Cerebellar cortex (tissue), 1 donor: ENCODE measurements at places on chromosomes 11 and 22.
A peak's percentile ranks its signal among the peaks of the same experiment; 100 is the strongest.

DNA sequence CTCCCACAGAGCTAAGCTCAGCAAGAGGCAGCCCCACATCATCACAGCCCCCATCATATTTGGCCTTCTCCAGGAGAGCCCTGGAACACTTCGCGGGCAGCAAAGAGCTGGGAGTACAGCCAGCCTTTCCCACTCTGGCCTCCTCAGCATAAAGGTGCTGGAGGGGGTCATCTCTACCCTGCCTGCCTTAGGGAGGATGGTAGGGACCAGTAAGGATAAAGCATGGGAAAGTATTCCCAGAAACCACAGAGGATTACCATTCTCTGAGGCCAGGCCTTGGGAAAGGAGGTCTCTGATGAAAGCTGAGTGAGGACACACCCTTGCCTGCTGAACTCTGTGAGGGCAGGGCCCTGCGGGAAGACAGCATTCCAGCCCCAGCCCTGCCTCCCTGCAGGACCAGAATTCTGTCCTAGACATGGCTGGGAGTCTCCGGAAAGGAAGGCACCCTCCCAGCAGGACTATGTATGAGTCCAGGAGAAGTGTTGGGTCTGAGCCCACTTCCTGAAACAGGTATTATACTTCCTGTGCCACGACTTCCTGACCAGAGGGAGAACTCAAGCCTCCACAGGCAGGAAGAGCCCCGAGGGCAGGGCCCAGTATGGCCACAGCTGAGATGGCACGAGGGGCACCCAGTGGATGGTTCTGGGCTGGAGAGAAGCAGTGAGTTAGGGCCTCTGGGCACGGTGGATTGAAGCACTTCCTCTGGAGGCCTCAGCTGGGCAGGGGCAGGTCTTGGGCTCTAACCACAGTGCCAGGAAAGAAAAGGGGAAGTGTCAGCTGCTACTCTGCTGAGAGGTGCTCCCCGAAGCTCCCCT is 12.9 kb upstream of the CASTOR1 start:
- DNase-seq = no peak

DNA sequence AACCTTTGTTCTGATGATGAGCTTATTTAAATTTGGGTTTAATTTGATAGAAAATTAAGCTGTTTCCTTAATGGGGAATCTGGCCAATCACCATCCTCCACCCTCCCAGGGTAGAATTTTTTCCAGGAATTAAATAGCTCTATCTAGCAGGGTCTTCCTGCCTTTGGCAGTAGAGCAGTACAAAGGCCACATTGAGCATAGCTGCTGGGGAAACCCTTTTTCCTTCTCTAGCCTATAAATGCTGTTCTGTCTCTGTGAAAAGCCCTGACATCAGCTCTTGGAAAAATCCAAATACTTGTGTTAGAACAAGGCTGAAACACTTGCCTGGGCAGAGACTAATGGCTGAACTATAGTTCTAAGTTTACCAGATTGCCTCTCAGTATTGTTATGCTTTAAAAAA is 55.1 kb downstream of the ARHGEF12 start:
- DNase-seq = no peak

DNA sequence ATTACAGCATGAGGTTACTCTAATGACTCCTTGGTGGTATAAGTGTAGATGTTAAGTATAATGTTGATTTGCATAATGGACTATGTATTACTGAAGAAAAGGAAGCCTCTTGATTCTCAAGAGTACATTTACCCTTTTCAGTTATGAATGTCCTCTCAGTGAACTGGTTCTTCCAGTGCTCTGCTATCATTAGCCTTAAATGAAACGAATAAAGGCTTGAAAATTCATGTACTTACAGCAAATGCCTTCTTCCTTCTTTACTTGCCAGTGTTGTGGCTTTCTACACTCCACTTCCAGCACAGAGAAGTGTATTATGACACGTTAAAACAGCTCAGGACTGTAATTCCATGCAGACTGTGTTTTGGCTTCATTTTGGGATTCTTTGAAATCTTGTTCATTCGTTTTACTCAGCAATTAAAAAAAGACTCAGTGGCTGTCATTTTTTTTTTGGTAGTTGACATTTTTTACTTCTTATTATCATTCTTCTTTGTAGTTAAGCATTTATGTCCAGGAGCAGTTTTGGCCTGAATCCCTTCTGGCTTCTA is 96.9 kb downstream of the MTMR3 start:
- DNase-seq = no peak

GRCh38 chr11:120832481-120833238 is 191.2 kb upstream of the TBCEL start:
- DNase-seq = peak; percentile 4

GRCh38 chr11:111342329-111342728 is 36.7 kb downstream of the POU2AF1 start:
- no peak for DNase-seq

- DNase-seq = no peak
These were observed 45.5 kb downstream of the PIWIL3 start for GRCh38 chr22:24728790-24729637.

GRCh38 chr22:43481568-43482317 is 69.9 kb downstream of the MPPED1 start:
- DNase-seq = peak; percentile 8

DNA sequence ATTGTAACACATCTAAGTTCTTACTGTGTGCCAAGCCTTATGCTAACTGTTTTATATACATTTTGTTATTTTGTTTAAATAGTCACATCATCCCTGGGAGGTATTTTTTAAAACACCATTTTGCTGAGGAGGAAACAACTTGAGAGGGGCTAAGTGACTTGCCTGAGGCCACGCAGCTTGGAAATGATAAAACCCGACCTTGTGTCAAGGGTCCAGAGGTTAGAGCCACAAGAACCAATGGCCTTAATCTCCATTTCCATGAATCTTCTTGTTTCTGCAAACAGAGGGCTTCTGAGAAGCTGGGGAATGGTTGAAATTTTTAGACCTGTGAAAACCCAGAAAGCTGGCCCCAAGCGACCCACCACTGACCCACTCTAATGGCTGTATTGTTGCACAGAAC is 16.7 kb downstream of the ABTB2 start:
- DNase-seq = no peak

- DNase-seq = no peak
These were observed 44.4 kb upstream of the BID start for GRCh38 chr22:17818649-17819048.

DNA sequence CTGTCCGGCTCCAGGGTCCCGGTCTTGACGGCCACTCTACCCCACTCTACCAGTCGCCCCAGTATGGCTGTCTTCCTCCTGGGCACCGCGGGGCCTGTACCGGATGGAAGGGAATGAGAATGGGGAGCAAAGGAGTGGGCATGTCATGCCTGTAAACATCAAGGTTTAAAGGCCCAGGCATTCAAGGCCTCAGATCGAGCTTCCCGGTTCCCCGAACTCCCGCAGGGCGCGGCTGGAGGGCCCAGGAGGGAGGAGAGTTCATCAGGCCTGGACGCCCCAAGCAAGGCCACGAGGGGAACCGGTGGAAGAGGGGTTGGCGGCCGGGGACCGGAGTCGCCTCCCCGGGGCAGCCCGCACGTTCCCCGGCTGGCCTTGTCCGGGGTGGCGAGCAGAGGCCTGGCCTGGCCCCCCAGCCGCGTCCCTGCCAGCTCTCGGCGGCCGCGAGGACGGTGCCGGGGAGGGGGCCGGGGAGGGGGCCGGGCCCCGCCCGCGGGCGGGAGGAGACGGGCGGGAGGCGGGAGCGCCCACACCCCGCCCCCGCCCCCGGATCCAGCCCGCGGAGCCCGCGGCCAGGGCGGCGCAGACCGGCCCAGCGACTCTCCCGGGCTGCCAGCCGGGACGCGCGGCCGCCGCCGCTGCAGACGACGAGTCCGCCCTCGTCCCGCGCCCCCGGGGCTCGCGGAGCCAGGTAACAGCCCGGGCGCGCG is at the start of gene CDC42EP1:
TSS of gene CDC42EP1 (plus strand) at position 580 of the 707 bp plus-strand sequence. CDS start 5,870 bp downstream, outside the sequence.
- peak; percentile 53 for DNase-seq

GRCh38 chr11:76666408-76666807 is 4.1 kb downstream of the LRRC32 start:
- DNase-seq = no peak

DNA sequence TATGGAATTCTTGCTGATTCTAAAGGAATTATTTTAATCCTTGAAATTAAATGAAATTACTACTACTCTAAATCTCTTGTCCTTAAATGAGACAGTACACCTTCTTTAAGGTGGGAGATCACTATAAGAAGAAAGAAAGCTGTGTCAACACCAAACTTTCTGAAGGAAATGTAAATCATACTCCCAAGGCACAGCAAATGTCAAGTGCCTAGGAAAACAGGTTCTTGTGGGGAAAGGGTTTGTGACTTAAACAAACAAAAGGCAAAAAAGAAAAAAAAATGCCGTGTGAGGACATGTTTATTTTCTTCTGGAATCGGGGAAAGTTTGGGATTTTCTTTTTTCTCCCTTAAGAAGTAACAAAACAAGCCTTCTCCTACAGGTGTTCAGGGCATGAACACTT is 745.1 kb downstream of the DLG2 start:
- DNase-seq = no peak

DNA sequence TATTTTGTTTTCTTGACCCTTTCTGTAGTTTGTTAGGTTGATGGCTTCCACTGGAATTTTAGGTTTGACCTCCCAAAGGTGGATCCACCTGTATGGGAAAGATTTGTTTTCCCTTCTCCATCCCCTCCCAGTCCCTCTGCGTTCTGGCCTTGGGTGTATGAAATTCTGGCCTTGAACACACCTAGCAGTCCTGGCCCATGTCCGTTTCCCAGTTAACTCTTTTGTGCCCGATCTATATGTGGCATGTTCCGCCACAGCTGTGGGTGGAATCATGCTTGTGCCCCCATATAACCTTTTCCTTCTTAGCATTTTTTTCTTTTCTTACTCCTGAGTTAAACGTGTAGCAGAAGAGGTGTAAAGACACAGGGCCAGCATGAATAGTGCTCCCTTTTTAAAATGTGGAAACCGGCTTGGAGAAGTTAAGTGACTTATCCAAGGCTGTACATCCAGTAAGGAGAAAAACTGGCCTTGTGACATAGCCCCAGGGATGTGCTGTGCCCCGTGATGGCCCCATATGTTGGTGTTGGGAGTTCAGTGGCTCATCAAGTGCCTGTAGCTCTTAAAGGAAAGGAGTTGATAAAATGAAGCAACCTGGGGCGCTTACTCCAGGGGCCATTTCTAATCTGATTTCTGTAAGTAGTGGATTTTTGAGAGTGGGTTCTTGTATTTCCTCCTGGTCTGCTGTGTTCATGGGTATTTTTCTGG is 39.3 kb downstream of the ZNRF3 start:
- DNase-seq = no peak

GRCh38 chr11:35183326-35183925 is 44.5 kb downstream of the CD44 start:
- no peak for DNase-seq

DNA sequence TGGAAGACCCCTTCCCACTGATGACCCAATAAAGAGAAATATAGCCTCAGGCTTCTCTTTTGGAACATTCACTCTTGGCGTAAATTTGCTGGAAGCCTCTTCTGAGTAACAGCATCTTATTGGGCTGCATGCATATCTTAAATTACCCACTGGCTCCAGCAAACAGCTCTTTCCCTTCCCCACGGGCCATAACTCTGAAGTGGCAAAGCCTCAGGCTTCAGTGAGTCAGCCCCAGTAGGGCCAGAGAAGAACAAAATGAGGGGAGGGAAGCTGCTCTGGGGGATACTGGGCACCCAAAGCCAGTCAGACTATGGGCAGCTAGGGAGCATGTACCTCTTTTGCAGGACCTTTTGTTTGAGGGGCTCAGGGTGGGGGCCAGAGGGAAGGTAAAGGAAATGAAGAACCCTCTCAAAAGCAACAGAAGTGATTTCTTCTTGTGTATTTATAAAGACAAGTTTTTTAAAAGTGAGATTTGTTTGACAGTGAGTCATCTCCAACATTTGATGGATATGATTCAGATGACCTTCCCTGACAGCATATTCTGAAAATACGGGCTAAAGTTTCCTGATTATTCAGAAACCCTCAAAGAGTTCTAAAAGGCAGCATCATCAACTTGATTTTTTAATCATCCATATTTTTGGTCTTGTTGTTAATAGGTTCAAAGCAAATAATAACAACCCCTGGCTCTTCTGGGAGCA is 203.4 kb downstream of the KIF18A start:
- no peak for DNase-seq

DNA sequence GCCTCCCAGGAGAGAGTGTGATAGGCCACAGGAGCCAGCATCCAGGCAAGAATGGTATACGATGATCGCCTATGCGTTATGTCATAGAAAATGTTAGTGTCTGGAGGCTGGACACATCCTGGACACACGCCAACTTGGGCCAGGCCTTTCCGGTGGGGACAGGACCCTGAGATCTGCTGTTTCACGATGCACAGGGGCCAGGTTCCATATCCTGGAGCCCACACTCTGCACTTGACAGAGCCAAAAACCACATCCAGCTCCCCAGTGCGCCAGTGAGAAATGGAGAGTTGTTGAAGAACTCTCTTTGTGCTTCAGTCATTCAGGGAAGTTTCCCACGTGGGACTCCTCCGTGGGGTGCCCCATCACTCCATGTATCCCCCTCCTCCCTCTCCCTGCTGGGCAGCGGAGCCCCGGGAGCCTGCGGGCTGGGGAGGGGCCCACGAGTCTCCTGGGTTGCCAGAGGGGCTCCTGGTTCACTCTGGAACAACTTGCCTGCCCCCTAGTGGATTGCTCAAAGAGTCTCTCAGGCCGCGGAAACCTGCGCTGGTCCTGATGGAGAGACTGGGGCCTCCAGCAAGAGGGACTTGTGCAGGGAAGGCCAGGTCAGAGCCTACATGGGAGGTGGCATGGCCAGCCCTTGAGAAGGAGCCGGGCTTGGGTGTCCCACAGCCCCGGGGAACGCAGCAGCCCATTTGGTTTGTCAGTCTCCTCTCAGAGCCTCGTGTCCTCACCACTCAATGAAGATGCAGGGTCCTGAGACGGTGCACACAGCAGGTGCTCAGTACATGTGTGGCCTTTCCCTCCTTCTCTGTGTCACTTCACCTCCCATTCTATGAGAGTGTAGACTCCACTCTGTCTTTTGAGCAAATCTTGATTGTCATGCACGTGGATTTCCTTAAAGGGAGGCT is 10.2 kb upstream of the LRRC32 start:
- peak; percentile 81 for DNase-seq

- DNase-seq = no peak
These were observed 7.8 kb upstream of the NOX4 start for GRCh38 chr11:89498845-89499448.

DNA sequence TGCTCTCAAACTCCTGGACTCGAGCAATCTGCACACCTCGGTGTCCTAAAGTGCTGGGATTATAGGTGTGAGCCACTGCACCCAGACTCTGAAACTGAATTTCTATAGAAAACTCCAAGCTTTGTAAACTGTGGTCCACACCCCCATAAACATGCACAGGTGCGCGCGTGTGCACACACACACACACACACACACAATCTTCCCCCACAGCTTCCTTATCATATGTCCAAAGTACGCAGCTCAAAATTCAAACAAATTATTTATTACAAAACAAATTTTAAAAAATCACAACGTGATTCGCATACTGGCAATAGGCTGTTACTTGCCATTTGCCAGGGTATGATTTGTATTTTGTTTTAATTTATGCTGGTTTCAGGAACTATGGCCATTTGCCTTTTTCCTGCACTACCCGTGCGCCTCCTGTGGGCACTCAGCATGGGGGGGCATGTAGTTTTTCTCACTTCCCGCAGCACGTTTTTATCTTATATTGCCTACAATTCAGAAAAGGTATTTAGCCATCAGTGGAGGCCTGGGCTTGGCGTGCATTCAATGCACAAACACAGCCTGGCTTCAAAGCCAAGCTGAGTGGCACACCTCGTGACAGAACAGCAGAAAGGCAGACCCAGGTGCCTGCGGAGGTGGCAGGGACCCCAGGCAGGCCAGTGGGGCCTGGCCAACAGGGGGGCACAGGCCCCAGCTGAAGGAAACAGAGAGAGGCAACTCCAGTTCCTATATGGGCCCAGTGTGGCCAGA is 10.8 kb upstream of the SNX32 start:
- no peak for DNase-seq
